ENCODE measurements at places on chromosomes 7 and 10.

- no peak for DNase-seq
These were observed 675.0 kb upstream of the ANKRD30A start for GRCh38 chr10:36450380-36450779.

DNA sequence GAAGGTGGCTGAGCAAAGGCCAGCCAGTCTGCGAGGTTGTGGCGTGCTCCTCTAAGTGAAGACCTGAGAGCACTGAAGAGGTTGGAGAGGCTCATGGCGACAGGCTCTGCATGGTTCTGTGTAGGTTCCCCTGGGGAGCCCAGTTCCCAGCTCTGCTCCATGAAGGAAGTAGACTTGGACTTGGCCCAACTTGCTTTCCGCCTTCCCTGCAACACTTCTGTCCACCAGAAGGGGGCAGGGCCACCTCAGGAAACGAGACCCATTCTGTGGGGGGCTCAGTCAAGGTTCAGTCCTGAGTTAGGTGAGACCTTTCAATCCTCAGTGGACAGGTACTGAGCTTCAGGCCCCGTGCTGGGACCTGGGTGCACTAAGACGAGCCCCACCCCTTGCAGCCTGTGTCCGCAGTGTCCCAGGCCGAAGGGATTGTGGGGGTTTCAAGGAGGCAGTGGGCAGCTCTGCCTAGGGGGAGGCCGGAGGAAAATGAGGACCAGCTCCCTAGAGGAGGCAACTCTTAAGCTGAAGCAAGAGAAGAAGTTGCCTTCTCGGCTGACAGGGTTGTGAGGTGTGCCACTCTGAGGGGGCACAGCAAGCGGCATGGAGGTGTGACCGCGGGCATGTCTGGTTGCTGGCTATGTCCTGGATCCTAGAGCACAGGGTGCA lies 15.0 kb upstream of the PCBD1 start:
- peak; percentile 13 for DNase-seq

- no peak for DNase-seq
These were observed 32.5 kb downstream of the NUB1 start for GRCh38 chr7:151374139-151374538.

DNA sequence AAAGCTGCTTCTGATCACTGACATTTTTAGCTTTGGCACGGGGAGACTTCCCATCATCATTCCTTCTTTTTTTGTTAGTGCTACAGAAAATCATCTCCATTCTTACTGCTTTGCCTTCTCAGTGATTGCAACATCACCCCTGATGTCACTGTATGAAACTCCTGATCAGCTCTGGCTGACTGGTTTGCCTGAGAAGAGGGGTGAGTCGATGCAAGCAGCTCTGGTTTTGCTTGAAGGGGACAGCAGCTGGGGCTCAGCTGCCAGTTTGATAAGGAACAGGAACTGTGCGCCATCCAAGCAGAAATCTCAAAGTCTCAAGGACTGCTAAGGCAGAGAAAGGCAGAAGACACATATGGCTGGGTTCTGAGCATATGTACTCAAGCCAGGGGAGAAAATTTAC lies 808.5 kb upstream of the CELF2 start:
- no peak for DNase-seq

DNA sequence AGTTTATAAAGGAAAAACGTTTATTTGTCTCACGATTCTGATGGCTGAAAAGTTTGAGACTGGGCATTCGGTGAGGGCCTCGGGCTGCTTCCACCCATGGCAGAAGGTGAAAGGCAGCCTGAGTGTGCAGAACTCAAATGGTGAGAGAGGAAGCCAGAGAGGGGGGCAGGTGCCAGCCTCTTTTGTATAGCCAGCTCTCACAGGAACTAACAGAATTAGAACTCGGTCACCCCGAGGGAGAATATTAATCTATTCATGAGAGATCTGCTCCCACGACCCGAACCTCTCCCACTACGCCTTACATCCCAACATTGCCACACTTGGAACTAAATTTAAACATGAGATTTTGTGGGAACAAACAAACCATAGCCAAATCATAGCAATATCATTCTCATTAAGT lies 112.6 kb downstream of the ZPBP start:
- DNase-seq = no peak

- no peak for DNase-seq
These were observed 3.3 kb downstream of the CUX1 start for GRCh38 chr7:101820703-101821102.

DNA sequence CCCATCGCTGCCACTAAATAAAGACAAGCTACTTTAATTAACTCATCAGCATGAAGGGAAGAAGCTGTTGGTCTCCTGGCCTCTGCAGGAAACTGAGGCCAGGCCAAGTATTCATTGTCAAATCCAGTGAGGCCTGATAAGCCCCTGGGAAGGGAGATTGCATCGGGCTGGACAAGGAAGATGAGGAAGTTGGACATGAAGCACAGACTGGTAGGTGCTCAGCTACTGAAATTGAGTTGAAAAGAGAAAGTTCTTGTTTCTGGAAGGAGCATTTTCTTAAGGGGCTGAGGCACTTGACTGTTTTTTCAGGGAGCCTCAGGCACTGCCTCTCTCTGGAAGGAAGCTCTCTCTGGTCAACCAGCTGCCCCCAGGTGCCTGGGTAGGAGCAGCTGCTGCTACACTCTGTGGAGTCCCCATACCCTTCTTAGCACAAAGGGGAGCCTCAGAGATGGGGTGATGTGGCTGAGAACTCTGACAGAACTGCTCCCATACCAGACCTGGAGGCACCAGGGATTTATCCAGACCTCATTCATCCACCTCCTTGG lies 90.3 kb upstream of the IKZF1 start:
- DNase-seq = no peak

GRCh38 chr7:25753837-25754236 lies 398.2 kb upstream of the NFE2L3 start:
- DNase-seq = no peak

DNA sequence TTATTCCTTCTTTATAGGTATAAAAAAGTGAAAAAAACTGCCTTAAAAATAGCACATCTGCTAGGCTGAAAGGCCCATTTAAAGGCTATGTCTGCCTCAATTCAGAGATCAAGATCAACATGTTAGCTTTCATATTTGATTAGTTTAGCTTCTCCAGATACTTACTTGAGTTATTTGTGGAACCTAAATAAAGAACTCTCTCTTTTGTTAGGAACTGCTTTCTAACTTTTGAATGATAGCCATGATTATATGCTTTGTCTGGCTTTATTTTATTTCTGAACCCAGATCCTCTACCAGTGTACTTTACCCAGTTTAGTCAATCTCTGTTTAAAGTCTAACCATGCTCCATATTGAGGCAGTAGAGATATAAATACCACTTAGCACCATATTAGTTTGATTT lies 515.5 kb upstream of the SEMA3D start:
- no peak for DNase-seq

DNA sequence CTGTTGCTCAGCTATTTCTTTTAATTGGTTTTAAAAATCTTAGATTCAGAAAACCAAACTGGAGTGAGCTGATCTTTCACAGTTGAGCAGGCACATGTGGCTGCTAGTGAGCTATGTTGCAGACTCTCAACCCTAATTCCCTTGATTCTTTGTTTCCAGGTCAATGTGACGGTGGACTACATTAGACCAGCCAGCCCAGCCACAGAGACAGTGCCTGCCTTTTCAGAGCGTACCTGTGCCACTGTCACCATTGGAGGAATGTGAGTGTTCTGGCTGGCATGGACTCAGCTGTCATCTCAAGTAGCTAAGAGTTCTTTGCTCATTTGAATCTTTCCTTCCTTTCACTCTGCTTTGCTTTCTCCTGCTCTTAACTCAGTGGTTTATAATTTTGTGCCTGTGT lies 187.1 kb downstream of the LRRC4 start:
- no peak for DNase-seq

DNA sequence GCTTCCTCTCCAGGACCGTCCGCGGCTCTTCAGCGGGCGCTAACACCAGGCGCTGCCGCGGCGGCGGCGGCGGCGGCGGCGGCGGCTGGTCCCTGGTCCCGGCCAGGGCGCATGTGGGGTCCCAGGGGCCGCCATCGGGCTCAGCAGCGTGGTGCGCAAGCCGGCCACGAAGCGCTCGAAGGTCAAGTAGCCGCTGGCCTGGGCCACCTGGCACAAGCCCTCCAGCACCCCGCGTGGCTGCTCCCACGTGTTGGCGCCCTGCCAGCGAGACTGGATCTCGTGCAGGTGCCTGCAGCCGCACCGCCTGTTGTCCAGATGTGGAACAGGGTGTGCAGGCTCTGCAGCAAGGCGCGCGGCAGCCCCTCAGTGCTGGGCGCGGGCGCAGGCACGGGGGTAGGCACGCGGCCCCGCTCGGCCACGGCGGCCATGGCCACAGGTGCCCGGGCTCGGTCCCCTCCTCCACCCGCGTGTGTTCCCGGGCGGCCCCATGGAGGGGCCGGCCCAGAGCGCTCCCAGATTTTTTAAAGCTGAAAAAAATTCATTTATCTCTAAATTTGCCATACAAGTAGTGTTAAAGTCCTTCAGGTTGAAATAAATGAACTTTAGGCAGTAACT lies 884.2 kb upstream of the ZNF722 start:
- no peak for DNase-seq

DNA sequence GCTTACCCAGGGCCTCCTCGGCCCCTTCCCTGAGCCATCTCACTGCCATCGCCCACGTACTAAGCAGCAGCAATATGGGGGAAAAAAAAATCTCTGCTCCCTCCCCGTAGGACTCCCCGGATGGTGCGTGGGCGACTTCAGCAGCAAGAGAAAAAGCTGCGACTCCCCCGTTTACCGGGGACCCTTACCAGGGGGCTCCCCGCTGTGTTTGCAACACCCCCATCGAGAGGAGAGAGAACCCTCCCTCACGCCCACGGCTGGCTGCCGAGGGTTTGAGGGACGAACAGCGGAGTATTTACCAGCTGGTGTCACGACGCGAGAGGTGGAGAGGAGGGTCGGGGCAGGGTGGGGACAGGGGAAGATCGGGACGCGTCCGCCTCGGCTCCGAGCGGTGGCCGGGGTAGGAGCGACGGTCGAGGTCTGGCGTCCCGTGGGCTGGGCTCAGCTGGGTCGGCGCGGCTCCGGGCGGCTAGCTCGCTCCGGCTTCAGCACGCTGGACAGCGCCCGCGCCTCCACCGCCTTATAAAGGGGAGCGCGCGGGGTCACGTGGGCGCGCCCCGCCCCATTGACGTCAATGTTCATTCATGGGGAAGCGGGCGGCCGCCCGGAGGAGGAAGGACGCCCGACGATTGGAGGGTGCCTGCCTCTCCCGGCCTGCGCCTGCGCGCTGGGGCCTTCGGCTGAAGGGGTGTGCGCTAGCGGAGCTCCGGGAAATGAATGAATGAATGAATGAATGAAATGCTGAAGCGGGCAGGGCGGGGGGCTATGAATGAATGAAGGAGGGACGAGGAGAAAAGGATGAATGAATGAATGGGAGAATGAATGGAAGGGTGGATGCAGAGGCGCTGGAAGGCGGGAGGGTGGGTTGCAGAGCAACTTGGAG lies at the start of gene VGF:
Gene VGF (minus strand): TSS at position 495 of the 883 bp plus-strand sequence. CDS start 726 bp downstream, outside the sequence.
- DNase-seq = peak; percentile 93

DNA sequence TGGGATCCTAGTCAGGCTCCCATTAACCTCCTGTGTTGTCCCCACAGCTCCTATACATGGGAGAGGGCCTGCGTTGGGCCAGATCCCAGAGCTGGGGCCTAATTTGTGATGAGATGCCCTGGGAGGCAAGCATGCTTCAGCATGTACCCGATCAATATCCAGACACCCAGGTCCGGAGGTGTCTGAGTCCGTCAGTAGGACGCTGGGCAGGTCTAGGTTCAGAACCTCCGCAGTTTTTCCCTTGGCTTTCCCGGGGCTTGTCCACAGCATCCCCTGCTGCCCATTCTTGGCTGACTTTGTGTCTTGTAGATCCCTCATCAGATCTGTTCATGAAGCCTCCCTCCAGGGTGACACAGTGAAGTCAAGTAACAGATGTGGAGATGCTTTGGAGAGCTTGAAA lies 32.7 kb upstream of the RBAK start:
- no peak for DNase-seq

DNA sequence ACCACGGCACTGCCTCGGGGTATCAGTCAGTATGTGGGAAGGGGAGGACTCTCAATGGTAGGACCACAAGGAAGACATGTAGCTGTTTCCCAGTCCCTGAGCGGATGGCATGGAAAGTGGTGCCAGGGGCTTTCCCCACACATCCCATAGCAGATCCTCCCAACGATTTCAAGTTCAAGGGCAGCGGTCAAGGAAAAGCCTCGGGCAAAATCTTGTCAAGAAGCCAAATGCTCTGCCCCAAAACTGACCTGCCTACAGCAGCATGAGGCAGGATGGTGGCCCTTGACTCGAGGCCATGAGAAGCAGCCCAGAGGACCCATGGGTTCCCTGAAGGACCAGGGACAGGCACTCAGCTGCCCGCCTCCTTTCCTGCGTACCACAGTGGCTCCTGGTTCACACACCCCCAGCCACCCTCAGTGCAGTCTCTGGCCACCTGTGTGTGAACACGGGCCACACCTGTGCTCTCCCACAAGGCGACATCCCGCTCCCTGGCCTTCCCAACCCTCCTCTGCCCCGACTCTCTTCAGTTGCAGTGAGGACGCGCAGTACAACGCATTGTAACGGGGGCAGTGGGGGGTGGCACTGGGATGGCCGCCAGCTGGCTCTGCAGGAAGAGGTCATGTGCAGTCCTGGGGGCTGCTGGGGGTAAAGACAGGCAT lies 43.6 kb downstream of the CTBP2 start:
- no peak for DNase-seq

DNA sequence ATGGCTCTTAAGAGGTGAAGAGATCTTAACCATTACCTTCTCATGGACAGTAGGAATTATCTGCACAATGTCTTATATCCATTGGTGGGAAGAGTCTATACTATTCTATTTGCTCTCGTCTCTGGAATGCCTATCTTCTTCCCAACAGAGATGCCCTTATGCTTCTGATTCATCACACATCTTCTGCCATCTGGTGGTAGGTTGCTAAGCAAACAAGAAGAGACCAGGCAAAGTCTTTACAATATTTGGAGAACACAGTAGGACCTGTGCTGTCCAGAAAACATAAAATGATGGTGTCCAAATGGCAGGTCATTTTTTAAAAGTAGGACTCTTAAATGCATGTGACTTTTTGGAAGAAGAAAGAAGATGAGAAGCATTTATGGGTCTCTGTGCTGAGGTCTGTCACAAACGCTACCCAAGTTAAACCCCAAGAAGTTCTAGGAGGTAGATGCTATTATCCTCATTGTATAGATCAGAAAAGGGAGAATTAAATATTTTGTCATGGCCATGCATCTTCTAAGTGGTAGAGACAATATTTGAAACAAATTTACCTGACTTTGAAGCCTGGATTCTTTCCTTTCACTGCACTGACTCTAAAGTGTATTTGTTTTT lies 67.8 kb upstream of the NXPH1 start:
- no peak for DNase-seq

DNA sequence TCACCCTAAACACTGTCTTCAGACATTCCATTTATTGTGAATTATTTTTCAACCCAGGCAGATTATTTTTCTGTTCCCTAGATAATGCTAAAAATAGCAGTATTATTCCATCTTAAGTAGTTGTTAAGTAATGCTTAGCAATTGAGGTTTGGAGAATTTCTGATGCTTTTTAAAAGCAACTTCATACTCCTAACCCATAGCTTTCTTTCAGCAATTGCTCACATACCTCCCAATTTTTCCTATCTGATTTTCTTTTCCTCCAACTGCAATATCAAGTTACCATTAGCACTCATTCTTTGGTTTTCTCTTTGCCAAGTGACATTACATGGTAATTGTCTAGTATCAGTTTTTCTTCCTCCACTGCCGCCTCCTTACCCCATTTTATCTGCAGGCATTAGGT lies 104.7 kb downstream of the GPR85 start:
- no peak for DNase-seq

Measured in NCI-H187 (cell line).